Type B pancreatic cell (in vitro differentiated cells): ENCODE measurements at places on chromosomes 16 and 17. TPM values are rescaled to one million over a fixed set of nuclear protein-coding genes. Genes with fewer than 3 reads are reported as not detected.
A peak's percentile ranks its signal among the peaks of the same experiment; 100 is the strongest.

DNA sequence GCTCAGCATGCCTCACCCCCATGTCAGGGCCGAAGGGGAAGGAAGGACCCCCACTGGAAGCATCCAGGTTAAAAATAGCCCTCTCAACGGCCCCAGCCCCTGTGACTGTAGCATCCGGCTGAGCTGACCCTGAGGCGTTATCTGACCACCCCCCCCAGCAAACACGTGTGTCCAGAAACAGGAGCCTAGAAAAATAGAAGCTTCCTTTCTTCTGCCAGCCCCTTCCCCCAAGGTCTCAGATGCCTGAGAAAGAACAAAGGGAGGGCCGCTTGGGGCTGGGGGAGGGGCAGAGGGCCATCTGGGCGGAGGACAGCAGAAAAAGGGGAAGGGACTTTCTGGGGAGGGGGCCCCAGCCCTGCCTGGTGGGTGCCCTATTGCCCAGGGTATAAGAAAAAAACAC, 55.8 kb downstream of the ACTG1 start:
- no peak for DNase-seq
- no peaks in the 10 kb centered on the region for H3K27me3 ChIP-seq

Gene ARSG
- 4.1 and 4.8 TPM in 2 replicates for total RNA-seq

GRCh38 chr17:74722782-74723181, 10.1 kb upstream of the CD300LF start:
- no peak for DNase-seq
- H3K4me1 ChIP-seq, result no peaks in the 10 kb centered on the region
- H3K27me3 ChIP-seq, result peaks cover 26% of the 10 kb centered on the region
- no peak overlapping the region for H3K27ac ChIP-seq

GRCh38 chr17:38994026-38994425, 26.8 kb upstream of the FBXO47 start:
- no peaks in the 10 kb centered on the region for H3K36me3 ChIP-seq
- no peak for DNase-seq
- H3K27me3 ChIP-seq, result no peaks in the 10 kb centered on the region
- H3K4me1 ChIP-seq, result no peaks in the 10 kb centered on the region

DNA sequence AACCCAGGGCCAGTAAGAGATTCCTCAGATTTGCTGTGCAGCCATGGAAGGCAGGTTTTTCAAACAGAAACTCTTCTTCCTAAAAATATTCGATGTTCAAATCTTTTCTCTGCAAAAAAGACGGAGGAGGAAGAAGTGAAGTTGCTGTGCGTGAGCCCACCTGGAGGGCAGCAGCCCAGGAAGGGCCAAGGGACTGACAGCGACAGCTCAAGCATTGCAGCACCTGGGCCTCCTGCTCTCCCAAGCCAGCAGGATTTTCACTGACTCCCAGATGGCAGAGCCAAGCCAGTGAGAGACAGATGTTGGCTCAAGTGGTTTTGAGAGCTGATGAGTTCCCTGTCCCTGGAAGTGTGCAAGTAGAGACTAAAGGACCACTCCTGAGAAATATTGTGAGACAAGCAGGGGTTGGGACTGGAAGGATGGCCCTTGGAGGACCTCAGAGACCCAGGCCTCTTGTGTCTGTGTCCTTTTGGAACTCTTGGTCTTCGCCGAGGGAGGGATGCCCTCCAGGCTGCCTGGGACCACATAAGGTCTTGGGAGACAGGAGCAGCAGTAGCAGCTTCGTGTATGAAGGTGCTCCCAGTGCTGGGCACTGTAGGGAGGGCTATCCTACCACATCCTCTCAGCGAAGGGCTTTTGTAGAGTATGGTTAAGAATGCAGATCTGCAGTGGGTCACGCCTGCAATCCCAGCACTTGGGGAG, 29.3 kb upstream of the TNFRSF13B start:
- H3K27me3 ChIP-seq, result peaks cover 5% of the 10 kb centered on the region
- H3K36me3 ChIP-seq, result no peaks in the 10 kb centered on the region
- no peak for DNase-seq

DNA sequence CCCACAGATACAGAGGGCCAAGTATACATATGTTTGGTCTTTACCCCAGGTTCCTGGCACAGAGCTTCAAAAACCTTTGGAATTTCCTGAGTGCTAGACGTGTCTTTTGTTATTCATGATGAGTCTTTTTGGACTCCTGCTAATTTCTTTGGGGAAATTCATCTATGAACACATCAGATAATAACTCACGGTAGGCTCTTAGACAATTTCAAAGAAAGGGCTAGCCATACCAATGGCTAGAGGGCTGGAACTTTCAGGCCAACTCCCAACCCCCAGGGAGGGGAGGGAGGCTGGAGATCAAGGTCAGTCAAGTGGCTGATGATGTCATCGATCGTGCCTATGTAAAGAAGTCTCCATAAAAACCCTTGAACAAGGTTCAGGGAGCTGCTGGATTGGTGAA, 101.9 kb downstream of the STX8 start:
- H3K4me1 ChIP-seq, result peaks cover 5% of the 10 kb centered on the region
- no peaks in the 10 kb centered on the region for H3K27me3 ChIP-seq
- H3K36me3 ChIP-seq, result no peaks in the 10 kb centered on the region
- no peak overlapping the region for H3K27ac ChIP-seq
- no peak for DNase-seq
- H3K4me3 ChIP-seq, result no peak overlapping the region

- peaks cover 29% of the 10 kb centered on the region for H3K4me1 ChIP-seq
- peak overlapping the region; percentile 87 for H3K27ac ChIP-seq
- H3K36me3 ChIP-seq, result no peaks in the 10 kb centered on the region
- DNase-seq, result no peak
- peaks cover 12% of the 10 kb centered on the region for H3K27me3 ChIP-seq
These were observed 989 bp upstream of the DUSP14 start for GRCh38 chr17:37488607-37489196.

DNA sequence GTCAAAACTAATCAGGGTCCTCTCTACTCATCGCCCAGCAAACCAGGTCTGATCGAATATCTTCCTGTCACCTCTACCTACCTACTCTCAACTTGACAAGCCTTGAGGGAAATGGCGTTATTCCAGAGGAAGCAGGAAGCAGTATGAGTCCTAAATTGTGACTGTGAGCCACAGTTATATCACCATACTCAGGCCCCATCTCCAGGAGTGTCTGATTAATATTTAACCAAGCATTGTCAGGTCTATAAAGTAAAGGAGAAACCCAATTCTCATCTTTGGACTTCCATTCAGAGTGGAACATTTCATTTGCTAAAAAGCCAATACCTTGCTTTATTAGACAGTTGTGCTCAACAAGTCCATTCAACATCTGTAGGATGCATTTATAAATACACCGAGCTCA, 17.8 kb upstream of the CLEC3A start:
- DNase-seq, result no peak
- no peak overlapping the region for H3K27ac ChIP-seq
- H3K4me1 ChIP-seq, result peaks cover 4% of the 10 kb centered on the region
- H3K36me3 ChIP-seq, result no peaks in the 10 kb centered on the region

DNA sequence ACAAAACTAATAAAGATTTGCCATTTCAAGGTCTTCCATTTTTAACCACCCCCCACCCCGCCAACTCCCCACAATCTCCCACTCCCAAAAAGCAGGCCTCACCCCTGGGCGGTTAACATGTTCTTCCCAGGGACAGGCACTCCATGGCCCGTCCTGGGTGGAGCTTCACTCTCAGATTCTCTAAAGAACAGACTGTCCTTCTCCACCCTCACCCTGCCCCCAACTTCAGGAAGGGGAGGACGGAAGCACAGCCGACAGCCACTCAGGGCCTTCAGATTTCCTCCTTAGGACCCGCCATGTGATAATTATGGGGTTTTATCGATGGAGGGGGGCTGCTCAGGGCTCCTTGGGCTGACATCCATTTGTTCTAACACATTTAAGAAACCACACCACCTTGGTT, 61.9 kb downstream of the ZFHX3 start:
- H3K27me3 ChIP-seq, result no peaks in the 10 kb centered on the region
- peaks cover 52% of the 10 kb centered on the region for H3K4me1 ChIP-seq
- DNase-seq, result no peak
- no peak overlapping the region for H3K27ac ChIP-seq
- H3K36me3 ChIP-seq, result peaks cover 5% of the 10 kb centered on the region
- no peak overlapping the region for H3K4me3 ChIP-seq

DNA sequence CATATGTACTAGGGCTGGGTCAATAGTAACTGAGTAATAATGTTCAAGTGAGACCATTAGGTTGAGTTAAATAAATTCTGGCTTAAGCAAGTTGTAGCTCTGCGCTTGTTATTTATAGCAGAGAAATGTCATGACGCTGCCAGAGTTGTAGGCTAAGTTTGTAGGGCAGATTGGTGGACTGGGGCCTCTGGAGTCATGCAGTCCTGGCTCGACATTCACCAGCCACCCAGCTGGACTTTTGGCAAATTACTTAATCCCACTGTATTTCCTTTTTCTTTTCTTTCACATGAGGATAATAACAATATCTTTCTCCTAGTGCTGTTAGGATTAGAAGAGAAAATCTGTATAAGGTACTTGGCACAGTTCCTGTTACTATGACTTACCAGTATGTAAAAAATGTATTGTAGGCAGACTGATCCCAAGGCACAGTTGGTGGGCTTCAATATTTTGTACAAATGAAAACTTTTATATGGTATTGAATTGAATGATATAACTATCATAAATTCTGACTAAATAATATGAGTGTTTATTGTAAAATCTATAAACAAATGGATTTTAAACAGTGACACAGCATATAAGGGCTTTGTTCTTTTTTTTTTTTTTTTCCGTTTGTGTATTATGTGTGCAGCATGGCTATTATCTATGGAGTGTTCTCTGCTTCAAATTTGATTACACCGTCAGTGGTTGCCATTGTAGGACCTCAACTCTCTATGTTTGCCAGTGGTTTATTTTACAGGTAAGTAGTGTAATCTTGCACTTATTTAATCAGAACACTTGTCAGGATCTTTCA, 2.6 kb downstream of the MFSD11 start:
- H3K27ac ChIP-seq, result no peak overlapping the region
- H3K36me3 ChIP-seq, result peaks cover 21% of the 10 kb centered on the region
- no peak for DNase-seq
- no peaks in the 10 kb centered on the region for H3K27me3 ChIP-seq
- peak overlapping the region; percentile 51 for H3K4me3 ChIP-seq
- H3K4me1 ChIP-seq, result peaks cover 22% of the 10 kb centered on the region

- no peaks in the 10 kb centered on the region for H3K27me3 ChIP-seq
- no peak overlapping the region for H3K27ac ChIP-seq
These were observed 80.6 kb downstream of the TUBD1 start for GRCh38 chr17:59812139-59812538.

Gene CSH2
- not detected in 2 replicates for total RNA-seq

GRCh38 chr17:42967925-42968324, 3.7 kb upstream of the AARSD1 start:
- H3K4me3 ChIP-seq, result no peak overlapping the region
- H3K27ac ChIP-seq, result no peak overlapping the region
- H3K4me1 ChIP-seq, result peaks cover 11% of the 10 kb centered on the region
- no peaks in the 10 kb centered on the region for H3K27me3 ChIP-seq
- peaks cover 9% of the 10 kb centered on the region for H3K36me3 ChIP-seq

DNA sequence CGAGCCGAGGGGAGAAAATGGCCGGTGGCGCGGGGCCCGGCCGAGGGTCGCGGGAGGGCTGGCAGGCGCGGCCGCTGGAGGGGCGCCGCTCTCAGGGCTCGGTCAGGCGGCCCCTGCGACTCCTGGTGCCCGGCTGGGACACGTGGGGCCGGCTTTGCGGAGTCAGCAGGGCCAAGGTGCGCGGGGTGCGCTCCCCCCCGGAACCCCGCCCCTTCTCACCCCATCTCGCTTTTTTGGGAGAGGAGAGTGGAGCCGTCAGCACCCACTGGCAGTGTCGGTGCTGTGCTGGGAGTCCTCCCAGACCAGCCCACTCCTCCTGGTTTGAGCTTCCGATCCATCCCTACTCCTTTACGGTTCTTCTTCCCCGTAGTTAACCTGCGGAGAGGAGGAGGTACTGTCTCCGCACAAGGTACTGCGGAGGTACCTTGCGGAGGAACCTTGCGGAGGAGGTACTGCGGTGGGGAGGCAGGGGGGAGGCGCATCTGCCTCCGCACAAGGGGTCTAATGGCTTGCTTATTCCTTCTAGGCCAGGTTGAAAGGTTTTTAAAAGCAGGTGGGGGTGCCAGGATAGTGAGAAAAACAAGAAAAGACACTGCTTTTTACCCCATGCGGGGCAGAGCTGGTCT, 19.1 kb upstream of the CBX8 start:
- peak overlapping the region; percentile 85 for H3K4me3 ChIP-seq
- no peaks in the 10 kb centered on the region for H3K36me3 ChIP-seq
- peak overlapping the region; percentile 79 for H3K27ac ChIP-seq

DNA sequence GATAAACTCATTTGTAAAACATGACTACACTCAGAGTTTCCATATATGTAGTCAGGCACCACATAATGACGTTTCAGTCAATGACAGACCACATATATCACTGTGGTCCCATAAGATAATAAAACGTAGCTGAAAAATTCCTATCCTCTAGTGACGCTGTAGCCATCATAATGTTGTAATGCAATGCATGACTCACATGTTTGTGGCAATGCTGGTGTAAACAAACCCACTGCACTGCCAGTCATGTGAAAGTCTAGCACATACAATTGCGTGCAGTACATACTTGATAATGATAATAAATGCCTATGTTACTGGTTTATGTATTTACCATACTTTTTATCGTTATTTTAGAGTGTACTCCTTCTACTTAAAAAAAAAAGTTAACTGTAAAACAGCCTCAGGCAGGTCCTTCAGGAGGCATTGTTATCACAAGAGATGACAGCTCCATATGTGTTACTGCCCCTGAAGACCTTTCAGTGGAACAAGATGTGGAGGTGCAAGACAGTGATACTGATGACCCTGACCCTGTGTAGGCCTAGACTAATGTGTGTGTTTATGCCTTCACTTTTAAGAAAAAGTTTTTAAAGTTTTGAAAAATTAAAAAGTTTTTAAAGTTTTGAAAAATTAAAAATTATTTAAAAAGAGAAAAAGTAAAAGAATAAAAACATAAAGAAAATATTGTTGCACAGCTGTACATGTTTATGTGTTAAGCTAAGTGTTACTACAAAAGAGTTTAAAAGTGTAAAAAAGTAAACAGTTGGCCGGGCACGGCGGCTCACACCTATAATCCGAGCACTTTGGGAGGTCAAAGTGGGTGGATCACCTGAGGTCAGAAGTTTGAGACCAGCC, 9.0 kb downstream of the STAT5B start:
- H3K27ac ChIP-seq, result no peak overlapping the region
- H3K36me3 ChIP-seq, result no peaks in the 10 kb centered on the region
- H3K27me3 ChIP-seq, result no peaks in the 10 kb centered on the region

- no peak overlapping the region for H3K27ac ChIP-seq
- H3K4me1 ChIP-seq, result no peaks in the 10 kb centered on the region
- no peaks in the 10 kb centered on the region for H3K36me3 ChIP-seq
- no peak overlapping the region for H3K4me3 ChIP-seq
- no peaks in the 10 kb centered on the region for H3K27me3 ChIP-seq
- DNase-seq, result no peak
These were observed 53.6 kb upstream of the TBX2 start for GRCh38 chr17:61345825-61346666.

Gene C16orf96
- total RNA-seq, result 0.14 and 0.43 TPM in 2 replicates

GRCh38 chr17:28715217-28715616, 2.5 kb downstream of the RAB34 start:
- peaks cover 30% of the 10 kb centered on the region for H3K4me1 ChIP-seq
- H3K4me3 ChIP-seq, result peak overlapping the region; percentile 84
- H3K27me3 ChIP-seq, result no peaks in the 10 kb centered on the region
- peak overlapping the region; percentile 48 for H3K27ac ChIP-seq
- DNase-seq, result no peak

Gene SLC12A3
- total RNA-seq, result 0.31 and 4.2 TPM in 2 replicates

Gene OMG
- not detected in 2 replicates for total RNA-seq

Gene CD300H
- total RNA-seq, result not detected in 2 replicates

GRCh38 chr17:81902023-81902652, at the start of gene NPB:
Gene NPB, plus strand, starts transcription at chr17:81902238. Its CDS starts 40 bp downstream, at chr17:81902278.
- H3K36me3 ChIP-seq, result peaks cover 15% of the 10 kb centered on the region
- peak within 1 kb of the TSS; percentile 77 for H3K4me3 ChIP-seq
- peaks cover 7% of the 10 kb centered on the region for H3K4me1 ChIP-seq
- DNase-seq, result no peak

GRCh38 chr16:17992416-17992815, 344.1 kb downstream of the NPIPA8 start:
- no peak for DNase-seq
- no peaks in the 10 kb centered on the region for H3K36me3 ChIP-seq
- peaks cover 8% of the 10 kb centered on the region for H3K4me1 ChIP-seq
- H3K4me3 ChIP-seq, result no peak overlapping the region
- H3K27ac ChIP-seq, result no peak overlapping the region
- H3K27me3 ChIP-seq, result peaks cover 16% of the 10 kb centered on the region
